LoVo (cell line): ENCODE measurements at places on chromosomes 3 and 15.

DNA sequence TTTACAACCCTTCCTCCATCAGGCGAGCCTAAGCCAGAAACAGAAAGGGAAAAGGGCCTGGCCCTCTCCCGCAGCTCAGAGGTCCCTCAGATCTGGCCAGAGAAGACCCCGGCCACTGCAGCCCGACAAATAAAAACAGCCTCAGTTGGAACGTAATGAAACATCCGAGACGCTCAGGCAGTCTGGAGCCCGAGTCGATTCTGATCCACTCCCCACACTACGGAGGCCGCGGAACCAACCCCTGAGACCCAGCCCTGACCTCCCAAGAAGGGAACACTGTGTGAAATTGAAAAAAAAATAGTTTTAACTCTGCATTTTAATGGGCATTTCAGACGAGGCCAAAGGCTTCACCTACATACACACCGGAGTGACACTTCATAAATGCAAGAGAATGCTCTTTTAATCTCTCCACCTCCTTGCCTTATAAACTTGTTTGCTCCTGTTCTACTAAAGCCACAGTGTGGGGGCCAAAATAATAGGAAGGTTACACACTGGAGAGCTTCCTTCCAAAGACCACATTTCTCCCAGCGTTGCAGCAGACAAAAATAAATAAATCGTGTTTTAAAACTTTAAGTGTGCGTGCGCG lies 3.7 kb downstream of the MEIS2 start:
- no peak for DNase-seq

- no peak for DNase-seq
These were observed 60.8 kb downstream of the RYK start for GRCh38 chr3:134189849-134190248.

GRCh38 chr3:171026597-171027293 lies at the start of gene SLC2A2:
TSS of gene SLC2A2 (minus strand) at chr3:171026720. CDS start at chr3:171026670, 50 bp downstream.
- DNase-seq: no peak

DNA sequence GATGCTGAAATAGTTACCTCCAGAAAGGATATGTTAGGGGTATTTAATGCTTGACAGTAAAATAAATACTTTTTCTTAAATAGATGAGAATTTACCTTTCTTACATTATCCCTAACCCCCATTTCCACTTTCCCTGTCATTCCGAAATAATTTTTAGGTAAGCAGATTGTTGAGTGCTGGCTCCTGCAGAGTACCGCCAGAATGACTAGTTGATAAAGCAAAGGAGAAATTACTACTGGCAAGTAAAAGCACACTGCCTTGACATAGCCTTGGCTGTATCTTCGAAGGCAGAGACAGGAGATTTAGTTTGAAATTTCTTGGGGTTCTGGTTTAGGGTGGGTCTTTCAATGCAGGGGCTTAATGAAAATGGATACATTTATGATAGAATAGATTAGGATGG lies 40.8 kb downstream of the LRRC49 start:
- DNase-seq: no peak

DNA sequence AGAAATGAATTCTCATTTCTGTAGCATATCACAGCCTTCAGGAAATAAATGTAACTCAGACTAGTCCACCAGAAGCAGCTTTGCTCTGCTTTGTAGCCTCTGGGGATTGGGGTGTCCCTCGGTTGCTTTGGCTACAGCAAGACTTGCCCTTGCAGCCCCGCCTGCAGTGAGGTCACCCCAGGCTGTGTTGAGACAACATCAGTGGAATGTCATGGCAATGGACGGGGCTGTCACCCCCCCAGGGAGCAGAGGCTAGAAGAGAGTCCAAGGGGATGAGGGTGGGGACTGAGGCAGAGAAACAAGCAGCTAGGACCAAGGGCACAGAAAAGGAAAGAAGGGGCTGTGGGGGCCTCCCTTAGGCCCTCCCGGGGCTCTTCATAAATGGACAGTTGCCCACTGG lies 854 bp downstream of the CLEC3B start:
- no peak for DNase-seq

GRCh38 chr15:49121901-49122300 lies 33.5 kb downstream of the COPS2 start:
- DNase-seq: no peak
